ENCODE measurements at places on chromosomes 3 and 15.

DNA sequence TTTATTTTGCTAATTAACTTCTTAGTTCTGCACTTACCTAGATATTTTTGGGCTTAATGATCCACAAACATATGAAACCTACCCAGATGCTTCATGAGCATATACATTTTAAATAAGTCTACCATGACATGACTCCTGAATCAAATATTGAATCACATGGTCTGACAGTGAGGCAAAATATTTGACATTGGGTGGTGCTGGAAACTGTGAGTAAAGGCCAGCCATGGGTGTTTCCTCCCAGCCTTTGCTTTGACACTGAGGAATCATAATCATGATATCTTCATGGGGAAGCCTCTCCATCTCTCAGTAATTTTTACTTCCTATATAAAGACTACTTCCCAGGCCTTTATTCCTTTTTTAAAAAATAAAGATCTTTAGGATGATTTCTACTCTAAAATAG lies 22.8 kb upstream of the SSR3 start:
- ATAC-seq = no peak

DNA sequence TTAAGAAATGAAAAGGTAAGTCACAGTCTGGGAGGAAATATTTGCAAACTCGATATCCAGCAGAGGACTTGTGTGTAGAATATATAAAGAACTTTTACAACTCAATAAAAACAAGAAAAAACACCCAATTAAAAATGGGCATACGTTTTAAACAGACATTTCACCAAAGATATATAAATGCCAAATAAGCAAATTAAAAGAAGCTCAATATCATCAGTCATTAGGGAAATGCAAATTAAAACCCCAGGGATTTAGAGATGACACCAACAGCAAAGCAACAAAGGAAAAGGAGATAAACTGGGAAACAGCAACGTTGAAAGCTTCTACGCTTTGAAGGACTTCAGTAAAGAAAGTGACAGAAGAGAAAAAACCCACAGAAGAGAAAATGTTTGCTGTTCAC lies 132.3 kb downstream of the NUP210 start:
- no peak for ATAC-seq

- no peak for ATAC-seq
These were observed 31.7 kb downstream of the PSTPIP1 start for GRCh38 chr15:77026501-77027110.

DNA sequence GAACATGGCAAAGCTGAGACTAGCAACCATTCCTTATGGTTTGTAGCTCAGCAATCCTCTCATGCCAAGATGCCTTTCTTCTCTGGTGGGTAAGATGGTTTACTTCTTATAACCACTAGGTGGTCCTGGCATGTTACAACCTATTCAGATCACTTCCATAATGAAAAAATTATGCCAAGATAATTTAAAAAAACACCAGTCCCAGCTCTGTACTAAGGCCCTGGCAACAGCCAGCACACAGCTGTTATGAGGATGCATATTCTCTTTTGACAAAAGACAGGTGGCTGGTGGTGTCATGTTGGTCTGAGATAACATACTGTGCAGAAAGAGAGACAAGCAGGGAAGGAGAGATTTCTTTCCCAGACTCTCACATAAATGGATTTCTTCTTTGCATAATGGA lies 65.7 kb upstream of the FRMD4B start:
- ATAC-seq = no peak

- ATAC-seq = no peak
These were observed 874 bp downstream of the ZNF662 start for GRCh38 chr3:42906848-42907183.

- no peak for ATAC-seq
These were observed 68.4 kb upstream of the LARS2 start for GRCh38 chr3:45319996-45320305.

GRCh38 chr3:115823083-115823482 lies 199.8 kb downstream of the GAP43 start:
- peak; percentile 51 for ATAC-seq

DNA sequence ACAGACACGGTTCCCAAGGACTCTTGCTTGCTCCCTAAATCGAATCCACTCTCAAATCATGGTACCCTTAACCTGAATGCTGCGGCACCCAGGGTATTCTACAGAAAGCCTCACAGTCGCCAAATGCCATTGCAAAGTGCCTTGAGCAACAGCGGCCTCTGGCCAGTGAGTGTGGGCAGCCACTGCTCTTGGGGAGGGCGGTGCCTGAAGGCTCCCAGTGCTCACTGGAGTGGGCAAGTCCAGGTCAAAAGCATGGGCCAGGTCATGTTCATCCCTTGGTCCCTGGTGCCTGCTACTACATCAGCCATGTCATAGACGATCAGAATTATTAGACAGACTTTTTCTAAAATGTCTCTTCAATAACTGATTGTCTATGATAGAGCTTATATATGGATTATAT lies 82.5 kb downstream of the ADAMTS17 start:
- ATAC-seq = no peak

DNA sequence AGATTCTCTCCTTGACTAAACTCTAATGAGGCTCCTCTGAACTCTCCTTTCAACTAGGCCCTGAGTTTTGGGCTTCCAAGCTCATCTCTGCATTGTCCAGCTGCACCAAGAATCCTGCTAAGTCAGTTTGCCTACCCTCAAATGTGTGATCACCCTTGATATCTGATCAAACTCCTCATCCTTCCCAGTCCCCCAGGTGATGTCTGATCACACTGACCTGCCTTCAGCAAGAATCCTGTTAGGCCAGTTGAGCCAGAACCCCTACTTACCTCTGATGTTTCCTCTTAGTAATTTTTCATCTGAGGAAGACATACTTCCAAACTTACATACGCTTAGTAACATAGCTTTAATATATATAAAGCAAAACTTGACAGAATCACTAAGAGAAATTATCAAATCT lies 28.8 kb downstream of the SUMF1 start:
- ATAC-seq = no peak

DNA sequence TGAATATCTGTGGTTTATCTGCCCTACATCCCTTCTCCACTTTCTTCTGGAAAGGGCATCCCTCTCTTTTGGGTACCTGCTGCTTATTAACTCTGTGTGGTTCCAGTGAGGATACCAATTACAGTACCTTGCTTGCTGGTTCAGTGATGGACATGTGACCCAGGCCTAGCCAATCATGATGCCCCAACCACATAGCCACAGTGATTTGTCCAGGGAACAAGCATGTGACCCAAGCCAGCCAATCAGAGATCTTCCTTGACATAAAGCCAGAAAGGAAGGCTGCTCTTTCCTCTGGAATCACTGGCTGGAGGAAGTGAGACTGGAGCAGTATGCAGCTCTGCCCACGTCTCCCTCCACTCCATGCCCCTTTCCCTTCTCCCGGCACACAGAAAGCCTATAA lies 10.9 kb upstream of the TMEM158 start:
- ATAC-seq = no peak

DNA sequence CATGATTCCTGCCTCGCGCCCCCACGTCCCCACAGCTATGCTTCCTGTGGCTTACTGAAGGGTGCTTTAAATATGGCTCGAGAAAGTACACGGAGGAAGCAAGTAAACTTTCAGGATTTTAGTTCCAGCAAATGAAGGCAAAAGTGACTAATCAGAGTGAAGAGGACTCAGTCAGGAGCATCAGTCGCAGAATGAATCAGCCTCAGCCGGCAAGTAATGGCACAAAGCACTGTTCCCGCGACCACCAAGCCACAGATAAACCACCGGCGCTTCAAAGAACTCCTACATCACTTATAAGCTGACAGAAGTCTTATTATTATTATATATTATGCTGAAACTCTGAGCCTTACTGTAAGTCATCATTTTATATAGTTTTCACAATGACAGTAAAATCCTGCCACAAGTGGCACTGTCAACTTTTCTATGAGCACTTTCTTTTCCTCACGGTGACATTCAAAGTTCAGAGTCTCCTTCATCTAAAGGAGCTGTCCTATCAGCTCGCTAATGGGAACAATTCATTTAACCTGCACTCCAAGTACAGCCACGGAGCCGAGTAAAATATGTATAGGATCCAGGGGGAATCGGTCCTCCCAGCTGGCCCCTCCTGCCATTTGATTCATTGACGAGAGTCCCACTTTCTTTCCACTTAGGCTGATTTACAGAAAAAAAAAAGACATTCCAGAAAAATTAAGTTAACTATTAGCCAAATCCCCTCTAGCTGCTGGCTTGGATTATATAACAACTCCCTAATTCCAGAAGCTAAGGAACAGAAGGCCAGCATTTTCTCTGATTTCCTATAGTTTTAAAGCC lies 217.0 kb upstream of the ICE2 start:
- ATAC-seq = peak; percentile 67

DNA sequence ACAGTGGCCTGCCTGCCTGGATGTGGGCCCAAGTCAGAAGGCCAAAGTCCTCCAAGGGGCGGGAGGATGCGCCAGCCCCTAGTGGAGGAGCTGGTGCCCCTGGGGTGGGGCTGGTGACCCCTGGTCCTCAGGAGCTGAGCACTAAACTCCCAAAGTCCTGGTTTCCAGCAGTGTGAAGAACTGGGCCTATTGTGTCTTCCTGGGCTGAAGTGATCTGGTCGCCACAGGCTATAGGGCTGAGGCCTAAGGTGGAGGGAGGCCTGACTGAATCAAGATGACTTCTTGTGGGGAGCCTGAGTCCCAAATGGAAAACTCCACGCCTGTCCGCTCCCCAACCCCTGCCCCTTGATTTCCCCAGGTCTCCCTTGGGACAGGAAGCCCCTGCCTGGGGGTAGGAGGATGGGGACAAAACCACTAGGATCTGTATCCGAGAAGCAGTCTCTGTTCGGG lies 753 bp upstream of the FES start:
- no peak for ATAC-seq

GRCh38 chr15:67109141-67110034 lies 44.0 kb downstream of the SMAD3 start:
- ATAC-seq = peak; percentile 95

GRCh38 chr3:72784226-72784625 lies 64.0 kb downstream of the SHQ1 start:
- ATAC-seq = no peak

- ATAC-seq = no peak
These were observed 285.9 kb upstream of the VEPH1 start for GRCh38 chr3:157789162-157789561.

GRCh38 chr3:174035328-174035886 lies 637.9 kb downstream of the NLGN1 start:
- ATAC-seq = no peak

DNA sequence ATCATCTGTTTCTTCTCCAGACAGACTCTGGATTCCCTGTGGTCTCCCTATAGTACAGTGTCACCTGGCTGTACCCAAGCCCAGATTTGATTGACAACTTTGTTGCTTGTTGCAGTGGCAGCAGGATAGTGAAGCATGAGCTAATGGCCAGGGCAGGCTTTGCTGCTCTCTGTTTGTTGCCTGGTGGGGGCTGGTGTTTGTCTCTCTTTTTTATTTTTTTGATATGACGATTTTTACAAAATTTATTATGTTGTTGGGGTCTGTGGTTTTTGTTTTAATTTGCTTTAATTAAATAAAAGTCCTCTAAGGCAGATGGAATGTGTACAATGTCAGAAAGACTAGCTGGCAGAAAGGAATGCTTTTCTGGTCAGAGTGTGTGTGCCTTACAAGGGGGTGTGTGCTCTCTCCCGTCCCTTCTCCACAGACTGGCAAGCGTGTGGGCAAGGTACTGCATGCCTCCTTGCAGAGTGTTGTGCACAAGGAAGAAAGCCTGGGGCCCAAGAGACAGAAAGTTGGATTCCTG lies 15.2 kb upstream of the CLEC3B start:
- no peak for ATAC-seq

DNA sequence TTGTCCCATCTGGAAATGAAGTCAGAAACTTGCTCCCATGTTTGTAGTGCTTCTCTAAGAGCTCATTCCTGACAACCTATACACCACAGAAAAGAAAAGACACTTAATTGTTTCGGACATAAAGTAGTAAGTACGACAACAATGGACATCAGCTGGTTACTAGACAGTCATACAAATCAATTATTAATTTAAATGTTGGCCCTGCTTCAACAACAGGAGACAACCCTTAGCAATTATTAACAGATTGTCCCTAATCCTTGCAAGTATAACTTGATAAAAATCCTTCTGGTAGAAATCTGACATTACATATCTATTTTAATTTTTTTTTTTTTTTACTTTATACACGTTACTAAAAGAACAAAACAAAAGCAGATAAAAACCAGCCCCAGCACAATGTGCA lies 29.8 kb downstream of the ERICH6 start:
- no peak for ATAC-seq

GRCh38 chr15:40264321-40265153 lies 18.3 kb downstream of the ANKRD63 start:
- no peak for ATAC-seq

GRCh38 chr15:74245342-74245931 lies 9.3 kb downstream of the CCDC33 start:
- ATAC-seq = no peak

GRCh38 chr3:102200560-102200959 lies 234.3 kb upstream of the ZPLD1 start:
- no peak for ATAC-seq

- ATAC-seq = no peak
These were observed 4.9 kb upstream of the TJP1 start for GRCh38 chr15:29826908-29827820.

GRCh38 chr3:31925271-31925630 lies 55.8 kb downstream of the OSBPL10 start:
- ATAC-seq = peak; percentile 71

DNA sequence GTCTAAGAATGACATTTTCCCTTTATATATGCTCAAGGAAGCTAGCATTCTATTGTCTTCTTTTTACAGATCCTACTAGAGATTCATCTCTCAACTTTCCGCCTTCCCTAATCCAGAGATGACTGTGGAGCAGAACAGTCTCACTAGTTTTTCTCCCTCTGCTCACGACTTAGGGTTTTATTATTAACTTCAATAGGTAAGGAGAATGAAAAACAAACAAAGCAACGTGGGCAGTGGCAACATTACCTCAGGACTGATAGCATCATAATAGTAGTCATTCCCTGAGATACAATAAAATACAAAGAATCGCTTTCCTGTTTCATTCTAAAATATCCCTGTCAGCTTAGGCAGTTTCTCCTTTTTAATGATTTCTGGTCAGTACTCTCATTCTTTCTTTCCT lies 154.3 kb upstream of the PLAAT1 start:
- ATAC-seq = no peak

GRCh38 chr3:10010421-10010877 lies 15.8 kb upstream of the FANCD2 start:
- no peak for ATAC-seq

GRCh38 chr15:60859996-60860494 lies 369.1 kb downstream of the RORA start:
- ATAC-seq = no peak

- ATAC-seq = no peak
These were observed 276.6 kb downstream of the SHQ1 start for GRCh38 chr3:72571638-72572114.

DNA sequence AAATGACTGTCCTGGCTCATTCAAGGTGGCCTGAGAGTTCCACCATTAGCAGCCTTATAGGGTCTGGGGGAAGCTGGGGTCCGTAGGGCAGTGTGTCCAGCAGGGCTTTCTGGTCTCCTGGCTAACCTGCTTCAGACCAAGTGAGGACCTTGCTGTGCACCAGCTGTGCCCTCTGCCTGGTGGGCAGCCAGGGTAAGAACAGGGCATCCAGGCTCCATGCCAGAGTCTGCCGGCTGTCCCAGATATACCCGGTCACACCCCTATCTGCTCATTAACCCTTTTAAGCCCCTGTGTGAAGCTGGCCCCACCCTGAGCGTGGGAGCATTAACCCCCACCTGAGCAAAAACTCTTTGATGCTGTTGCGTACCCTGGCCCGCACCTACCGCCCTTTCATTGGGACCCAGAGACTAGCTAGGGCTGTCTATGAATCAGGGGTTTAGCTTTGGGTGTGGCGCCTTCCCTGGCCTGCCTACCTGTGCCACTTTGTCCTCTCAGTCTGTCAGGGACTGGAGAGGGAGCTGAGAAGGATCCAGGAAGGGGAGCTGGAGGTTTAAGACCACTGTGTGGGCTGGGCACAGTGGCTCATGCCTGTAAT lies 17.6 kb downstream of the SEMA3F start:
- no peak for ATAC-seq
